ENCODE measurements at places on chromosomes 2 and 18.

GRCh38 chr2:20111311-20112131, 60.1 kb upstream of the LAPTM4A start:
- DNase-seq, result no peak

DNA sequence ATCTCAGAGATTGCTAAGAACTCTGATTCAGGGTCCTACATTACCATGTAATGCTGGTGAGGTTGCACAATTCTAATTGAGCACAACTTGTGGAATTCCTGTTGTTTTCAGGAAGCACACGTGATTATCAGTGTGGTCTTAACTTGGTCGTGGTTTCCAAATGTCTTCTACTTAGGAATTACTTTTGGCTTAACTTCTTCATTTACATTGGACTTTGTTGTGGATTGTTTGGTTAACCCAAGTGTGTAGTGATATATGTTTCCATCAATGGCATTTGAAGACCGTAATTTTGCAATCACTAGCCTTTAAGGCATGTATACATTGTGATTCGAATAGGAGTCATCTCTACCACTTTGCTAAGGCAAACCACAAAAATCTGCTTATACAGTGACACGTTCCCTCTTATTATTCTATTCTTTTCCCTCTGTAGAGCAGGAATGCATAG, 373.3 kb downstream of the IRS1 start:
- DNase-seq, result peak; percentile 99

- DNase-seq, result no peak
These were observed 15.3 kb downstream of the CNDP1 start for GRCh38 chr18:74549591-74550104.

- DNase-seq, result no peak
These were observed 162.3 kb upstream of the TRIB2 start for GRCh38 chr2:12554224-12555011.

DNA sequence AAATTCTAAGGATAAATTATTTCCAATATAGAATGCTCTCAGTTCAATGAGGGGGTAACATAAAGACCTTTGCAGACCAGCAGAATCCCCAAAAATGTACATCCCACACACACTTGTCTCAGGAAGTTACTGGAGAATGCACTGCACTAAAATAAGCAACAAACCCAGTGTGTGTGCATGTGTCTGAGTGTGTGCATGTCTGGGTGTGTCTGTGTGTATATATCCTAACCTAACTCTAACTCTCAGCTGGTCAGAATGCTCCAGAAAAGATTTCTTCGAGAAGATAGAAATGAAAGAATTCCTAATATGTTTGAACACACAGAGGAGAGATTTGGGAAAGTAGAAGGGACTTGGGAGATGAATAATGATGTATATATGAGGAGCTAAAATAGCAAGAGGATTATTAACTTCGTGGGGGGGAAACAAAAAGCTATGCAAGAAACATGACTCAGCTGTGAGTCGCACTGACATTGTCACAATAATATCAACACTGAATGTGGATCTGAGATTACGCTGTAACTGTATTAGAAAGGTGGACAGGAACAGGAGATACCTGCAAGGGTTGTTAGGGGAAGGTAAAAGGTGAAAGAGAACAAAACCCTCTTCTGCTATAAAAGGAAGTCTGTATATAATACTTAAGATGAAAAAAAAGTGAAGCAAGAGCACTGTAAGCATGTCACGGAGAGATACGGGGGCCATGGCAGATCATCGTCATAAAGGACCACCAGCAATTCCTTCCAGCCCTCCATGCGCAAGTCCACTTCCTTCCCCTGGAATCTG, 11.1 kb downstream of the COLEC12 start:
- no peak for DNase-seq

DNA sequence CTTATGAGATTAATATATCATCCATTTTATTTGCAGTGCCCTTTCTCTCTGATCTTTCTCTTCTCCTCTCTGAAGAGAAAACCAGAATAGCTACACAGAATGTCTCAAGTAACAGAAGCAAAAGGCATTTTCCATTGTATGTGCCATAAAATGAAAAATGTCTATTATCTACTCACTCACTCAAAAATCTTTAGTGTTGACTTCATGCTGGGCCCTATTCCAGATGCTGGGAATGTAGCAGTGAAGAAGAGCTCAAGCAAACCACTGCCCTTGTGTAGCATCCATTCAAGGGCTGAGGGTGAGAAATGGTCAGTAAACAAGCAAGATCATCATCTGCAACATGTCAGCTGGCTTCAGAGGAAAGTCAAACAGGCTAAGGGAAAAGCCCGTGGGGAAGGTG, 427.7 kb downstream of the METTL4 start:
- DNase-seq, result no peak

- no peak for DNase-seq
These were observed 96.6 kb downstream of the TXNL1 start for GRCh38 chr18:56541793-56542192.

GRCh38 chr2:164538240-164538866, 82.9 kb downstream of the GRB14 start:
- peak; percentile 34 for DNase-seq

GRCh38 chr2:138948070-138948539, 167.9 kb upstream of the NXPH2 start:
- peak; percentile 98 for DNase-seq

DNA sequence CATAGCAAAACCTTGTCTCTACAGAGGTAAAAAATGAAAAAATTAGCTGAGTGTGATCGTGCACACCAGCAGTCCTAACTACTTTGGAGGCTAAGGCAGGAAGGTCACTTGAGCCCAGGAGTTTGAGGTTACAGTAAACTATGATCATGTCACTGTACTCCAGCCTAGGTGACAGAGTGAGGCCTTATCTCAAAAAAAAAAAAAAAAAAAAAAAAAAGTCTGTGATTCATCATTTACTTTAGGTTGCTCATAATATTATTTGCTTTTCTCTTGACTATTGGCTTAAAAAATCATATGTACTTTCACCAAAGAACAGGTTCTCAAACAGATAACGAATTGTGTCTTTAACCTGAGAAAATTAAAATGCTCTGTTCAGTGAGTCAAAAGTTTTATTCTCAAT, 129.1 kb downstream of the MYO3B start:
- DNase-seq, result no peak

- DNase-seq, result no peak
These were observed 95.1 kb upstream of the SALL3 start for GRCh38 chr18:78884502-78884901.

DNA sequence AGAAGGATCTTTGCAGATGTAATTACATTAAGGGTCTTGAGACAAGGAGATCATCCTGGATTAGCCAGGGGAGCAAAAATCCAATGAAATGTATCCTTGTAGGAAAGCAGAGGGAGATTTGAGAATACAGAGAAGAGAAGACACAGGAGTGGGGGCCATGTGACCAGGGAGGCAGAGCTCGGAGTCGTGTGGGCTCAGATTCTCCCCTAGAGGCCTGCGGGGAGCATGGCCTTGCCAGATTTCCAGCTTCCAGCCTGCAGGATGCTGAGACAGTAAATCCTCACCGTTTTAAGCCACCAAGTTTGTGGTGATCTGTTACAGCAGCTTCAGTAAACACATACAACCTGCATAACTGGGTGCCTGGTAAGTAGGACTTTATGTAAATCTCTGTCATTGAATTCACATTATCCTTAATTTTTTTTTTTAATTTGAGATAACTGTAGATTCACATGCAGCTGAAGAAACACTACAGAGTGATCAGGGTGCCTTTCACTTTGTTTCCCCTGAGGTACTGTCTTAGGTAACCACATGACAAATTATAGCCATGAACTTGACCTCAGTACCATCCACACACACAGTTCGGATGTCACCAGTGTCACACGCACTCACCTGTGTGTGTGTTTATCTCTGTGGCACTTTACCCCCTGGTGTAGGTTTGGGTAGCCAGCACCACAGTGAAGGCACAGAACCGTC, 138.4 kb upstream of the HDAC4 start:
- no peak for DNase-seq

GRCh38 chr18:24763765-24764513, 303.5 kb downstream of the HRH4 start:
- no peak for DNase-seq

DNA sequence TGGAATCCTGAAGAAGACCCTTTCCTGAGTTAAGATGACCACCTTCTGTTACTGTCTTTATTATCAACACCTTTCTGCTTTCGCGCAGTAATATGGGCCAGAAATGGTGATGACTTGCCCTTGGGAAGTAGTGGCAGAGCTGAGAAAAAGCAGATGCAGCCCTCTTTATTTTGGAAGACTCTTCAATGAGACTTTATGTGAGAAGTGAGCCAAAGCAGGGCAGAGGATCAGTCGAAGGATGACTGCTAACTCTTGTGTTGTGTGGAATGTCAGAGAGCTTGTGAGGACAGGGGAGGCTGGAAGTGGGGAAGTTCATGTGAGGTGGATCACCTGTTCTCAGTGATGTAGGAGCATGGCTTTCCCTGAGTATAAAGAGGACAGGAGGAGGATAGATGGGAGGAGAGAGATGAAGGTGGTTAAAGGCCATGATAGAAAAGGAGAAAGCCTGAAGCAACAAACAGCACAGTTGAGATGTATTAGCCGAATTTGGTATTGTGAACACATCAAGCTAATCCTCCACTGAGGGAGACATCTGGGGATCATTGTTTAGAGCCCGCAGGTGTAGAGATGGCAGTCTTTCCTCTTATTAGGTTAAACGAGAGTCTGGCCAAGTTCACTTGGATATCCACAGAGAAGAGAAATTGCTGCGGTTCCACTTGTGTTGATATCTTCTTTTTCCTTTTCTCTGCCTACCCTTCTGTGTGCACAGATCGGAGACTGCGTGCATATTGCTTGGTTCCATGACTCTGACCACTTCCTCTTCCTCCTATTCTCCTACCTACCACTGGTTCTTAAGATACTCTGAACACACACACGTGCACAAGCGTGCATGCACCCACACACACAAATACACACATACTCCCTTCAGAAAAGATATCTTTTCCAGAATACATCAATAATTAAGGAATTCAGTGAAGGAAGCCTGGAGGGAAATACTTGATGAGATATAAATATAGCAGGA, 67.4 kb downstream of the SLC9A2 start:
- no peak for DNase-seq
